Liver (tissue), 10 donors: ENCODE measurements at places on chromosomes 3 and 15. TPM values are rescaled to one million over a fixed set of nuclear protein-coding genes. Genes with fewer than 3 reads are reported as not detected.

DNA sequence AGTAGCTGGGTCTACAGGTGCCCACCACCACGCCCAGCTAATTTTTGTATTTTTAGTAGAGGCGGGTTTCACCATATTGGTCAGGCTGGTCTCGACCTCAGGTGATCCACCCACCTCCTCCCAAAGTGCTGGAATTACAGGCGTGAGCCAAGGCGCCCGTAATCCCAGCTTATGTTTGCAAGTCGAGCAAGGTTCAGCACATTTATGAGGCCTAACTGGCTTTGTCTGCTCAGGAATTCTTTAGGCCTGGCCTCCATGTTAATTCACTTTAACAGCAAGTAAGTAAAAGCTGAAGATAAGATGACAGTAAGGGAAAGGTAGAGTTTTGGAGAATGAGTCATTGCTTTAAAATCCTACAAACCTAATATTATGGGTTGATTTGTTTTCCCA, 24.6 kb downstream of the SIDT1 start:
- DNase-seq, result no peak

DNA sequence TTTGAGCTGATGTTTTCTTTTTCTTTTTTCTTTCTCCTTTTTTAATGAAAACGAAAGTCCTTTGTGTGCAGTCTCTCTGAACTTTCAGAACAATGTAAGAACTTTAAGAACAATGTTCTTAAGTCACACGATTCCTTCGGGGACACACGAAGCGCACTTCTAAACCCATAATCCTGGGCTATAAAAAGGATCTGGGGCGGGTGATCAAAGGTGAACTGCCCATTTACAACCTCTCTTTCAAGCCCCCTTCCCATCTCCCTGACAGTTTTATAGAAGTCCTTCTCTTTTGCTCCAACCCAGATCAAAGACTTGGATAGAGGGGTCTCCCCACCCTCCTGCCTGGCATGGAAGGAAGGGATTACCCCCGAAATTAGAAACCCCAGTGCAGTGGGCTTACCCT, 126.8 kb downstream of the BDH1 start:
- no peak for DNase-seq

- no peak for DNase-seq
These were observed 111.4 kb downstream of the PGPEP1L start for GRCh38 chr15:98896002-98896721.

- peak; percentile 32 for DNase-seq
These were observed 48.5 kb downstream of the ITGA11 start for GRCh38 chr15:68383161-68384074.

DNA sequence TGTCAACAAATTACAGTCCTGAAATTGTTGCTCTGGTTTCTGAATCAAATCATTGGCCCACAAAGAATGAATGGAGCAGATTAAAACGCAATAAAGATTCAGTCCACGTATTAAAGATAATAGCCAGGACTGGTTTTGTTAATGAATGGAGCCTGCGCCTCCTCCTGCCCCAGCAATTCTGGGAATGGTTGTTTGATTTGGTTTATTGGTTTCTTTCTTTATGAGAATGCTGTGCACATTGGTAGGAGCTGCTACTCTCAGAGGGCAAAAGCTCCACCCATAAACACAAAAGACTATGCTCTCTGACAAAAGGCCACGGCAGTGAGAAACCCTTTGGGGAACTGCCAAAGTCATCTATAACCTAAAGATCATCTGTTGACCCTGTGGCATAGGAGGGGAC, 261.1 kb downstream of the ABHD5 start:
- no peak for DNase-seq

- DNase-seq, result no peak
These were observed 275.3 kb upstream of the CADM2 start for GRCh38 chr3:84683493-84683892.

DNA sequence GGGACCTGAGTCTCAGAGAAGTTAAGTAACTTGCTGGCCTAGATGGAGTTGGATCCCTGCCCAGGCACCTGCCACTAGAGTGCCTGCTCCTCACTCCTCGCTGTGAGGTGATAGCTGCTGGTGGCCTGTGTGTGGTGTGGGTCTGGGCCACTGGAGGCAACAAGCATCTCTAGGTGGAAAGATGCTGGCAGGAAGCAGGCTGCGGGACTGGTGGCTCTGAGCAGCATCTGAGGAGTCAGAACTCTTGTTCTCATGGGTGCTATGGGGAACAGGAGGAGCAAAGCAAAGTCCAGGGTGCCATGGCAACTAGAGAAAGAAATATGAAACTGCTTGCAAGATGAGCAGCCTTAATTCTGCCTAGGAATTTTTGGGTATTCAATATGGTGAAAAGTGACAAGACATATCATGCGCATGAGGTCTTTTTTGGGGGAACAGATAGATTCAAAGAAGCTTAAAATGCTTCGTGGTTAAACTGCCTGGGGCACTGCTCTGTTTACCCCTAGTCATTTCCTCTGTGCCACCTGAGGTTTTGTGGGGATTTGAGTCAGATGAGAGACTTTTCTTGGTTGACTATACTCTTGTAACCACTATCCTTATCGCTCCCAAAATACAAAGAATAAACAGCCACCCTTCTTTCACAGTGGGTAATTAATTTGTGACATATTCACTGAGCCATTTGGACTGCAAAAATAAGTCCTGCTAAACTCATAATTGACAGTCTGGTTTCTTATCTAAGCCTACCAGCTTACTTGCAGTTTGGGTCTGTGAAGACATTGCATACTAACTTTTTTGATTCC, 50.3 kb downstream of the MED12L start:
- no peak for DNase-seq

DNA sequence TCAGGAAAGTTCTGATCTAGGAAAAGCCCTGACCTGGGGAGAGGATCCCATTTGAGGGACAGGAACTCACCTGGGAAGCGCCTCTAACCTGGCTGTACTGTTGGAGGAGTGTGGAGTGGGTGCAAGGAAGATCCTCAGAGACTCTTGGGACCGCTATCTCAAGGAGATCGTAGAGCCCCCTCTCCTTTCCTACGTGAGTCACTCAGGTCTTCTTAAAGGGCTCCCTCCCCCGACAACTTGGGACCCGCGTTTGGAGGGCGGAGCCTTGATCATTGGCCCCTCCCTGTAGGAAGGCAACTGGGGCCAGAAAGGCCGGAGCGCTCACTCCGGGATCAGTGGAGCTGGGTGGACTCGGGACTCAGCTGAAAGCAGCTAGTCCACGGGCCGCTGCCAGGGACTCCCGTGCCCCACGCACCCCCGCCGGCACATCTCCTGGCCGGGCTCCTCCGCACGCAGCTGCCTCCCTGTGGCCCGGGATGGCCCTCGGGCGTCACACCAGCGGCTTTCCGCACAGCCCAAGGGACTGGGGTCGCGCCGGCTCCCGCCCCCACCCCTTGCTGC, 520 bp downstream of the SLC26A6 start:
- peak; percentile 57 for DNase-seq

DNA sequence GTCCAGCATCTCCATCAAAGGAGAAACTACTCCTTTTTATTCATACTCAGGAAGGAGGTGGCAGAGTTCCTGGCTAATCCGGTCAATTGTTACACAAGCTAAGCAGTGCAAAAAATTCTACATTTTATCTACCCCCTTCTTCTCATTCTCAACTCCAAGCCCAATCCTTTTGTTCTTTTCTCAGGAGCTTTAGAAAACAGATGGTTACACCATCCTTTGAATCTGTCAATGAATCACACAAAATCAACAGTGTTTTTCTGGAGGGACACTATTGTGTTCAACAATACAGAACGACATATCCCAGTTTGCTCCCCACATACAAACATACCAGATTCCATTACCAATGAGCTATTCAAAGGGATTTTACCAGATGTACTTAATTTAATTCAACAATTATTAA, 362.1 kb downstream of the MAGI1 start:
- DNase-seq, result no peak

DNA sequence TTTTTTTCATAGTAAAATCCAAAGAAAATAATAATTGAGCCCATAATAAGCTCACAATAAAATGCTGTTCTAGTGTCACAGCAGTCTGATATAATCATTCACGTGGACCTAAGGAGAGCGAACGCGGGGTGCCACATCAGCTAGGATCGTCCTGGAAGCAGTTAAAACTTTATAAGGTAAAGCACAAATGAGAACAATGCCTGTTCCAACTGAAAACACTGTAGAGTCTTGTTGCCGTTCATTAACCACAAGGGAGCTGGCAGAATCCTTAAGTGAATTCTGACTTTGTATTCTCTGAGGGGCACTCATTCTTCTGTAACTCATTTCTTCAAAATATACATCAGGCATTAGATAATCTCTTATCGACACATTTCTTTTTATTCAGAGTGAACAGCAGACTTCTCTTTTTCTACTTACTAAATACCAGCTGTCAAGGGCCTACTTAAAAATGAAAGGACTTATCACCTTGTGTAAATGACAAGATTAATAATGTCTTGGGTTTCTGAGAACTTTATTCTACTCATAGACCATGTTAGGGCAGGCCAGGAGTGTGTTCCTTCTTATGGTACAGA, 524.6 kb downstream of the MECOM start:
- DNase-seq, result no peak

- DNase-seq, result no peak
These were observed 66.8 kb downstream of the FAIM start for GRCh38 chr3:138675393-138675792.

- DNase-seq, result no peak
These were observed 487.8 kb downstream of the FOXP1 start for GRCh38 chr3:71095511-71096291.

DNA sequence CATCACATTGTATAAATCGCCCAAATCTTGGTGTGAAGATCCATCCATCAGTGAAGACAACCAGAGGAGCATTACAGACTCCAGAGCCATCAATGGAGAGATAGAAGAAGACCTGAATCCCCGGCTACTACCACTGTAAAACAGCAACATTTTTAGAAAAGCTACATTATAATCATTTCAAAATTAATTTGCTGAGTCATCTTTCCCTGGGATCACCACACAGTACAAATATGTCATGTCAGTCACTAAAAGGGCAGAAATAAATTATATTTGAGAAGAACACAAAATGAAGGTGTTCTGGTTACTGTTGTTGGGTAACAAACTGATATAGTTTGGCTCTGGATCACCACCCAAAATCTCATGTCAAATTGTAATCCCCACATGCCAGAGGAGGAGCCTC, 218.5 kb upstream of the STT3B start:
- no peak for DNase-seq

DNA sequence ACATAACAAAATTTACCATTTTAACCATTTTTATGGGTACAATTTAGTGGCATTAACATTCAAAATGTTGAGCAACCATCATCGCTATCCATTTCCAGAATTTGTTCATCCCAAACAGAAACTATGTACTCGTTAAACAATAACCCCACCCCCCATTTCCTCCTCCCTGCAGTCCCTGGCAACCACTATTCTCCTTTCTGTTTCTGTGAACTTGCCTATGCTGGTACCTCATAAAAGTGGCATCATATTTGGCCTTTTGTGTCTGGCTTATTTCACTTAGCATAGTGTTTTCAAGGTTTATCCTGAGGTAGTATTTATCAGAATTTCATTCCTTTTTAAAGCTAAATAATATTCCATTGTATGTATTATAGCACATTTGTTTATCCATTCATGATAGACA, 32.4 kb downstream of the C3orf80 start:
- DNase-seq, result no peak

- DNase-seq, result no peak
These were observed 51.5 kb upstream of the GSK3B start for GRCh38 chr3:120145542-120146285.

Gene TRANK1
- 12.4 TPM for total RNA-seq

Gene HYAL2
- total RNA-seq, result 57.6 TPM

Gene RMDN3
- total RNA-seq, result 27.5 TPM
